Stimulated activated CD8-positive, alpha-beta memory T cell treated with anti-CD3 and anti-CD28 coated beads, Interleukin-7, amount 100 ng/mL, for 1 hour (primary cell): ENCODE measurements at places on chromosomes 11 and 22.

DNA sequence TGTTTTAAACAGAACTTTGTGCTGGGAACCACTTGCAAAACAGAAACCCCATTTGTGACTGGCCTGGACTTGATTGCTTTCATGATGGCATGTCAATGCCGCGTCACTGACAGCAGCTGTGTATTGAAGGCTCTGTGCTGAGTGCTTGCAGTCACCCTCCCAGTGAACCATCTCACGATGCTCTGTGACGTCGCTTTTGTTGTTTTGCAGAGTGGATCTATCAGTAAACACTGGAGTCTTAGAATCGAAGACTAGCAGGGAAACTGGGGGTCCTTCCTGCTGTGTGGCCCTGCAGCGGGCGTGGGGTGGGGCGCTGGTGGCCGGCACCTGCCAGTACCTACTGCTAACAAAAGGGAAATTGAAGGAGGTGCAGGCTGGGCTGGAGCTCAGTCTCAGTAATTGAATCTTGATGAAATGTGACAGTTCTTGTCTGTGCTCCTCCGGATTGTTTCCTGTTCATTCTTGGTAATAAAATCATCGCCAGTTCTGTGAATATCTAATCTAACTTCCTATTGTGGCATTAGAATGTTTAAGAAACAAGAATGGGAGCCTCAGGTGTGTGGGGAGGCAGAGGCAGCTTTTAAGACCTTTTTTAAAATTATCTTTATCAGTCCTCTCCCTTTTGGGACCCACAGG, 50.5 kb upstream of the PARVG start:
- no peak for DNase-seq

- DNase-seq, result no peak
Measured at GRCh38 chr11:119046489-119046888, 10.5 kb downstream of the HYOU1 start.

- DNase-seq, result no peak
Measured at GRCh38 chr22:39429916-39430575, 26.8 kb upstream of the MGAT3 start.

DNA sequence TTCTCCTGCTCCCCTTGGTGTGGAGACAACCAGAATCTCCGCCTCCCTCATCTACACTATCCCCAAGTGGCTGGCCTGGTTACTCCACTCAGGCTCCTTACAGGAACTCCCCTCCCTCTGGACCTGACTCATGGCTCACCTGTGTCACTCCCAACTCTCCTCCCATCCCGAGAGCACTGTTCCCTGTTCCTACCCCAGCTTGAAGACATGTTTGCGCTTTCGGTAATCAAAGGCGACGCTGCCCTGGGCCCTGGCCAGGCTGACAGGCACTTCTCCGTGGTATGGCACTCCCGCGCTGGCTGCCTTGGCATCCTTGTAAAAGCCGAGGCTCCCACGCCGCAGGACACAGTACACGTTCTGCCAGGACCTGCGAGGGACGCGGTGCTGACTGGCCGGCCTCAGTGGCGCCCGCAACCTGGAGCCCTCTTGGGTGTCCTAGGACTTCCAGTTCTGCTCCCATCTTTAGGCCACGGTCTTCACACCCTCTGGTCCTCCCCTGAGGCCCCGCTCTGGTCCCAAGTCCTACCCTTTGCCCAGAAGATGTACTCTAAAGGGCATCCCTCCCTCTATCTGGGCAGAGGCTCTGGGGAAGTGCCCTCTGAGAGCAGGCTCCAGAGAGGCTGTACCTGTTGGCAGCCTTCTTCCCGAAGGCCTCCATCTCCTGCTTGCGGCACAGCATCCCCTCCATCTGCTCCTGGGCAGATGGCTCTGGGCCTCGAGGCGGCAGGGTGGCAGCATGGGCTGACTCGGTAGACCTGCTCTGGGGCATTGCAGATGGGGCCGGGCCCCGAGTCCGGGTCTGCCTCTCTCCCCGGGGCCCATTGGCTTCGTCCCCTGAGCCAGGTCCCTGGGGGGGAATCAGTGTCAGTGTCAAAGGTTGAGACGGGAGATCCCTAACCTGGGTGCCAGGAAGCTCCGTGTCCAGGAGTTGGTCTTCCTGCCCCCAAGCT, 9.4 kb upstream of the RBM4B start:
- DNase-seq, result no peak

- DNase-seq, result no peak
Measured at GRCh38 chr11:60700689-60701468, 1.5 kb downstream of the MS4A8 start.

DNA sequence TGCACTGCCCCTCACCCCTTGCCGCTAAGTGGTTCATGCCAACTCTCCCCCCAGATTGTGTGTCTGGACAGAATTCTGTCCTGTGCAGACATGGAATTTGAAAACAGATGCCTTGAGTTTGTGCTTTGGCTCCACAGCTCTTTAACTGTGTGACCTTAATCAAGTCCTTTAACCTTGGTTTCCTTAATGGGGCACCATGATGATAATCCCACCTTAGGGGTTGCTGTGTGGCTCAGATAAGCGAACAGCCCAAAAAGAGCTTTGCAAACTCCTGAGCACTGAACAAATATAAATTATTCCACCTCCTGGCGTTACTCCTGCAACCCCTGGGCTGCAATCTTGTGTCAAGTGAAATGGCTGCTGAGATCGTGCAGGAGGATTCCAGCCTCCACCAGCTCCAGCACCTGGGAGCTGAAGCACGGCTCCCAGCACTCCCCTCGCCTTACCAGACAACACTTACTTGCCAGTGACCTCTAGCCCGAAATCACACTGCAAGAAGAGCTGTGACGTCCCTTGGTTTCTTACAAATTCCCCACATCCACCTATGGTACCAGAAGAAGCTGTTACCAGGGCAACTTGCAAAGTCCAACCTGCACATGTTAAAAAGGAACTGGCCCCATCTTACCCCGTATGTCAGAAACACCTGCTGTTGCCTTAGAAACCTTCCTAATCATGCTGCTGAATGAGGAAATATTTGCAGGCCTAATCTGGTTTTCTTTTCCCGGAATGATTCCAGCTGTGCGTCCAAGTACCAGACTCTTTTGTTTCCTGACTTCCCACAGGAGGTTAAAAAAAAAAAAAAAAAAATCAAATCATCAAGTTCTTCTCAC, 13.2 kb downstream of the VPS37C start:
- DNase-seq, result no peak

DNA sequence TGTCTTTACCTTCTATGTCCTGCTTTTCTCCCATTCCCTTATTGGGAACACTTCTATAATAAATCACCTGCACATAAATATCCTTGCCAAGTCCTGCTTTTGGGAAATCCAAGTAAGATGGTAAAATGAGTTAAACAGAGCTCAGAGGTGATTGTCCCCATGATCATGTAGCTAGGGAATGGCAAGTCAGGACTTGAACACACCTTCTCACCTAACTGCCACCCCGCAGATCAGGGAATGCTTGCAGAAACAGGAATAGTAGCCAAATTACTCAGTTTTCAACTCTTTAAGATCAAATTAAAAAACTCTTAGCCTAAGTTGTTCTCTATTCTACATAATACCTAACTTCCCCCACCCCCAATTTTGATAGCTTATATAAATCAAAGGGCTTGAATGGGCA, 16.0 kb downstream of the OOSP3 start:
- no peak for DNase-seq
